ENCODE measurements at places on chromosomes 5 and 9.

- no peak for DNase-seq
Measured at GRCh38 chr5:119368238-119368630, 12.4 kb downstream of the TNFAIP8 start.

- no peak for DNase-seq
Measured at GRCh38 chr5:68592351-68592750, 376.8 kb downstream of the PIK3R1 start.

DNA sequence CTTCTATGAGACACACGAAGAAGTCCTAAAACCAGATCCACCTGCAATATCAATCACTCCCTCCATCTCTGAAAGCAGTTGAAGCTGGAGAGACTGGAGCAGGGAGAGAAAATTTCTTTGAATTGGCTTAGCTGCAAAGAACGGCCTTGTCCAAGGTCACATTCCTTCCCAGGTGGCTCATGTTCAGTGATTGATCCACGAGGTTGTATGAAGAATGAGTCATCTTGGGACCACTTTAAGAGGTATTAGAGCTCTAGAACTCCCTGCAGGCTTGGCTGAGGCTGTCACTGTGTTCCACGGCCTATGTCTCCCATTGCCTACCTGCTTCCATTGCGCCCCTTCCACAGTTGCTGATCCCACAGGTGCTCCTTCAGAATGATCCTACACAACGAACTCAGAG lies 68.2 kb downstream of the HMHB1 start:
- DNase-seq: peak; percentile 13

DNA sequence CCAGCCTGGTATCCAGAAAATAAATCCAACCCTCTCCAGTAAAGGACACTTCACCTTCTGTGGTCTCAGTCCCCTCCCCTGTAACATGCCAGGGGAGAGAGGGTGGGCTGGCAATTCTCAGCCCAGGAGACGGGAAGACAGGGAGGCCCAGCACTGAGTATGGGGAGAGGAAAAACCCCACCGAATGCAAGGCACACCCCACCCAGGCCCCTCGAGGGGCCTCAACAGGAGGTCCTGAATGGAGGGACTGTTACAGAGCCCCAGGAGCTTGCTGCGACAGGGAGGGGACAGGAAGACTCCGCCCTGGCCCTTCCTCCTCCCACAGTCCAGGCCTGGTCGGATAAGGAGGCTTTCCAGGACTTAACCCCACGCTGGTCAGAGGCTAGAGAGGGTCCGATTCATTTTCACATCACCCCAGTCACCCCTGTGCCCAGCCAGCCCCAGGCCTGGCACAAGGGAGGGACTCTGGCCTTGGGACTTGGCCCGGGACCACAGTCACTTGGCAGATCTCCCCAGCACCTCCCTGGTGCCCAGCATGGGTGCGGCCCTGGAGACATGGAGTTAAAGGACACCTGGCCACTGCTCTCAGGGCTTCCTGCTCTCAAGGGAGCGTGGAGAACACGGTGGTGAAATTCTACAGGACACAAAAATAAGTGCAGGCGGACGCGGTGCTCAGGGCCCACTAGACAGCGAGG lies 44.9 kb upstream of the STXBP1 start:
- no peak for DNase-seq

GRCh38 chr9:69577123-69577522 lies 95.0 kb downstream of the APBA1 start:
- DNase-seq: no peak

GRCh38 chr9:91239367-91240111 lies 122.2 kb downstream of the AUH start:
- DNase-seq: no peak

DNA sequence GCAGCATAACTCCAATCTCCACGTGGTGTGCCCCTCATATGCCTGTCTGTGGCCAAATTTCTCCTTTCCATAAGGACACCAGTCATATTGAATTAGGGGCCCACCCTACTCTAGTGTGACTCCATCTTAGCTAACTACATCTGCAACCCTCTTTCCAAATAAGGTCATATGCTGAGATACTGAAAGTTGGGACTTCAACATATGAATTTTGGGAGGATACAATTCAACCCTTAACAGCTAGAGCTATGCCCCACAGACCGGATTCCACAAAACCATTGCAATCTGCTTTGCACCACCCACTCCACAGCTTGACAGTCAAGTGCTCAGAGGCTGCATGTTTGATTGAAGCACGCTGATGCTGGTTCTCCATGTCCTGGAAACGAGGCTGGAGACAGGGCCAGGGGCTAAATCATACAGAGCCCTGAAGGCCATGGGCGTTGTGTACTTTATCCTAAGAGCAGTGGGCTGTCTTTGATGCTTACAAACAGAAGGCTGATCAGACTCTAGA lies 122.8 kb downstream of the MTX3 start:
- no peak for DNase-seq

DNA sequence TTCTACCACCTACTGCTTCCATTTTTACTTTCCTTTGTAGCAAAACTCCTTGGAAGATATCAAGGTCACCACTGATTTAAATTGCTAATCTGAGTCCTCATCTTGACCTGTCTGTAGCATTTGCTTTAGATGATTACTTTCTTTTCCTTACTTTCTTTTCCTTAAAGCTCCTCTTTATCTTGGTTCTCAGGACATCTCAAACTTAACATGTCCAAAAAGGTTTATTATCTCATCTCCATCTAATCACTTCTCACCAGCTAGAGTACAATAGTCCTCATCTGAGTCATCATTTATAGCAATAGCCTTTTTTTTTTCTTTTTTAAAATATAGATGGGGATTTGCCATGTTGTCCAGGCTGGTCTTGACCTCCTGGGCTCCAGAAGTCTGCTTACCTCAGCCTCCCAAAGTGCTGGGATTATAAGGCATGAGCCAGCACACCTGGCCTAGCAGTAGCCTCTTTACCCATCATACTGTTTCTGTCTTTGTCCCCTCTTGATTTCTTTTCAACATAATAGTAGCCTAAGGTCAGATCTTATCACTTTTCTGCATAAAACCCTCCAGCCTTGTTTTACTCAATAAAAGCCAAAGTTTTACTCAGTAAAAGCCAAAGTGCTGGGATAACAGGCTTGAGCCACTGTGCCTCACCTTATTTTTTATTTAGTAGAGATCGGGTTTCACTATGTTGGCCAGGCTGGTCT lies 32.9 kb upstream of the GPR21 start:
- DNase-seq: no peak

- DNase-seq: no peak
Measured at GRCh38 chr5:74538206-74538661, 102.3 kb downstream of the ENC1 start.

GRCh38 chr5:62592558-62592957 lies 13.9 kb downstream of the LRRC70 start:
- no peak for DNase-seq

DNA sequence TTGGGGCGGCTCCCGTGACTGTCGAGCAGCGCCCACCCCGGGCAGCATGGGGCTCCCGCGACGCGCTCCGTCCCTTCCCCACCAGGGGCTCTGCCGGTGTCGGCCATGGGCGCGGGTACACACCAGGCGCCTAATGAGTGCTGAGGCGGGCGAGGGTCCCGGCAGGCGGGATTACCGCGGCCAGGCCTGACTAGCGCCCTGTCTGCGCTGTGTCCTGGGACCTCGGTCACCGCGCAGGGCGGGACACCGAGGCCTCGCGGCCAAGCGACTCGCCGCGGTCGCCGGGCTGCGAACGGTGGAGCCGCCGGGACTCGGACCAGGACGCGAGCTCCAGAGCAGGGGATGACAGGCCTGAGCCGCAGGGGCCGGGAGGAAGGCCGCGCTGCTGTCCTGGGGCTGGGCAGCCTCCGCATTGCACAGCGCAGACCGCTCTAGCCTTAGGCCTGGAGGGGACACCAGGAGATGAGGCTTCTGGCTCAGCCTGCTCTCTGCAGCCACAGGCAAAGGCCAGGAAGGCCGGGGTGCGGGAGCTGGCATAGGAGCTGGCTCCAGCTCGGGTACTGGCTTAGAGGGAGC lies 14.1 kb downstream of the LCN10 start:
- no peak for DNase-seq

DNA sequence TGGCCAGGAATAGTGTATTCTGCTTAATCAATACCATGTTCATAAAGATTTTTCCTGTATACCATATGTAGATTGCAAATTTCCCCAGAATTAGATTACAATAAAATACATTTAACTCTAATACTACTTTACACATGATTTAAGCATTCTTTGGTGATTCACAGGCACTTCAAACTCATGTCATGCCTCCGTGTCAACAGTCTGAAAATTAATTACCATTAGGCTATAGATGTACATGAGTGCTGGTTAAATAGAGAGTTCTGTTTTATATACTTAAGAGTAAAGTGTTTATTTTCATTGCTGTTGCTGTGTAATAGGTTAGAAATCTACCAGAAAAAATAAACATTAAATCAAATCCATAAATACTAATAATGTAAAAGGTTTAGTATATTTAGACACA lies 159.8 kb downstream of the ZSWIM6 start:
- no peak for DNase-seq

DNA sequence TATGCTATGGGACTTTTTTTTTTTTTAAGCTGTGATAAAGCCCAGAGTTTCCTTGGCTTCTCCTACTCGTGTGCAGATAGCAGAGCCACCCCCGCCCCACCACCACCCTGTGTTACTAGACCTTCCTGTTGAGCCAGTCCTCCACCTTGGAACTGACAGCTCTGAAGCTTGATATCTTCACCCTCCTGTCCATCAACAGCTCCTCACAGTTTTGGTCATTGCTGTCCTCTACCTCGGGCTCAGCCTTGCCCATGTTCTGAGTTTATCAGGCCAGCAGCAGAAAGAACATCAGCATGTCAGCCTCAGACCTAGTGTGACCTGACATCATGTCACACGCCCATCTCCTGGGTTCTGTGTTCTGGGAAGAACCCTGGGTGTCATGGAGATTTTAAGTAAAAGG lies 167.1 kb upstream of the RAI14 start:
- DNase-seq: no peak

- no peak for DNase-seq
Measured at GRCh38 chr5:152547202-152547601, 142.1 kb upstream of the NMUR2 start.

GRCh38 chr5:150142185-150142958 lies 13.3 kb downstream of the PDGFRB start:
- no peak for DNase-seq

Measured in HCT116 (cell line).